ENCODE measurements at places on chromosomes 1 and 21. TPM values are rescaled to one million over a fixed set of nuclear protein-coding genes. Genes with fewer than 3 reads are reported as not detected.

DNA sequence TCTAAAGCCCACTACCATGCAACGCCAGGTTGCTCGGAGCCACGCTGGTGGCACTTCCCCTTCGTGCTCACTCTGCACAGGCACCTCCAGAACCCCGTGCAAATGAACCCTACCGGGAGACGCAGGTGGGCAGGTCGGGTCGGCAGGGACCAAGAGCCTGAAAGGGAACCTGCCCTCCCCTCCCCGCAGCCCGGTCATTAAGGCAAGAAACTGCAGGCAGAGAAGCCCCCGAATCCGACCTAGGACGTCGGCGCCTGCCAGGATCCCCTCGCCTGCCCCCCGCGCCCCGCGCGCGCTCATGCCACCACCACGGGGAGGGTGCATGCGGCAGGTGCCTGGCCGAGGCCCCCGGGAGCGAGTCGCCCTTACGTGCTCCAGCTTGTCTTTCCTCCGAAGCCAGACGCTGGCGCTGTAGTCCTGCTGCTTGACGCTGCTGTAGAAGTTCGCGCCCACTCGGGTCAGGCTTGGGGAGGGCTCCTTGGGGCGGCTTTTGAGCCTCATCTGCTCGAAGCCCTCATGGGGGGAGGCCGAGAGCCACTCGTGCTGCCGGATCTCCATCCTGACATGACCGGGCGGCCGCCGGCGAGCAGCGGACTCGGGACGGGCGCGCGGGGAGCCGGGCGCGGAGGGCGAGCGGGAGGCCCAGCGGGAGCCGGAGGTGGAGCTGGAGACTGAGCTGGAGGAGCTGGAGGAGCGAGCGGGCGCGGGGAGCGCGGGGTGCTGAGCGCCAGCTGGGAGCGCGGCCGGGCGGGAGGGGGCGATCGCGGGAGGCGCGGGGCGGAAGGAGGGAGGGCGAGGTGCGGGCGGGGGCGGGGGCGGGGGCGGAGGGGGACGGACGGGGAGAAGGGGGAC lies 552 bp downstream of the PLD5 start:
- DNase-seq, result no peak

GRCh38 chr1:16205891-16206546 lies 6.4 kb downstream of the ARHGEF19 start:
- no peak for DNase-seq

DNA sequence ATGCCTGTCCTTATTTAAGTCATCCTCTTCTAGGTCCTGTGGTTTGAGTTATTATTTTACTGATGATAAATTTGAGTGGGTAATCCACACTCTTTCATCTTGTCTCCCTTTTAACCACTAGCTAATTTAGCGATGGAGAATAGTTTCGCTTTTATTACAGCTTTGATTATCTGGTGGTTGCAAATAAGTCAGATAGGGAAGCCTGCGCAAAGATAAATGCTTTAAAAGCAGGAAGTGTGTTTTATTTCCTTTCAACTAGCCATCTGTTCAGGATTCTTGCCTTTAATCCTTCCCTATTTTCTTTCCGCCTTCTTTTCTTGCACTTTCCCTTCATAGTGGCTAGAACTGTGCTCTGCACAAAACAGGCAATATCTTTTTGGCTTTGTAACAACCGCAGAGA lies 129.0 kb downstream of the TGFB2 start:
- DNase-seq, result no peak

DNA sequence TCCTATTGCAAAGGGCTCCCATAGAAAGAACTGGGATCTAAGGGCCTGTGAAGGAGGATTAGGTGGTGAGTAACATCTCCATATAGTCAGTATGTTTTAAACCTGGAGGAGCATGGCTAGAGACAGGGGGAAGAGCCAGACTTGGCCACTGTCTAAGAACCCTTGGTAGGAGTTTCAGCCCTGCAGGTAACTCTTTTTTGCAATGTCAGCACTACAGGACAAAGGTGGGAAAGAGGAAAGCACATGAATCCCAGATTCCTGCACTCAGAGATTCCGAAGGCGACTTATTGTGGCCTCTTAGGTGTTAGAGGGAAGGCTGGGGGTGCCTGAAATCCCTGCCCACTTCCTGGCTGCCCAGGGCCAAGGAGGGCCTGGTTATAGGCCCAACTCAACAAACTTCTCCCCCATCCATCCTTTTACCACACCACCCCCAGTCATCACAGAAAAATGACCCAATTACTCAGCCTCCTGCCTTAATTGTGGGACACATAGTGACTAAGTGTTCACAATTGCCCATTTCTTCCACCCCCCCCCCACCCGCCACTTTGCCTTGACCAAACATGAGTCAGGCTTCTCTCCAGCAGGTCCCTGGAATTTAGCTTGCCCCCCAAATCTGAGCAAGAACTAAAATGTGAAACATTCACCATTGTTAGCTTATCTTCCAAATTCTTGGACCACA lies 1.9 kb upstream of the NTNG1 start:
- DNase-seq, result no peak

DNA sequence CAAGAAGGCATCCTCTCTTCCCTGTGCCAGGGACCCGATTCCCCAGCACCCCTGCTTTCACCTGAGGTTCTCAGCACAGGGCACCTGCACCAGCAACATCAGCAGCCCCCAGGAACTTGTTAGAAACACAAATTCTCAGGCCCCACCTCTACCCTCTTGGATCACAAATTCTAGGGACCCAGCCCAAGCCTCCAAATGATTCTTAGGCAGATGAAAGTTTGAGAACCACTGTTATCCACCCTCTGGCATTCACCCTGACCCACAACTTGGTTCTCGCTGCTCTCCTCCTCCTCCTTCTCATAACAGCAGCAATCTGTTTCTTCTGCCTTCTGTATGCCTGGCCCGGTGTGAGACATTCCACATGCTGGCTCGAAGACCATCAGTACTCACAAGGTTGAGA lies 60.3 kb upstream of the HIVEP3 start:
- DNase-seq, result no peak

GRCh38 chr1:182080955-182081582 lies 19.6 kb upstream of the ZNF648 start:
- peak; percentile 52 for DNase-seq

DNA sequence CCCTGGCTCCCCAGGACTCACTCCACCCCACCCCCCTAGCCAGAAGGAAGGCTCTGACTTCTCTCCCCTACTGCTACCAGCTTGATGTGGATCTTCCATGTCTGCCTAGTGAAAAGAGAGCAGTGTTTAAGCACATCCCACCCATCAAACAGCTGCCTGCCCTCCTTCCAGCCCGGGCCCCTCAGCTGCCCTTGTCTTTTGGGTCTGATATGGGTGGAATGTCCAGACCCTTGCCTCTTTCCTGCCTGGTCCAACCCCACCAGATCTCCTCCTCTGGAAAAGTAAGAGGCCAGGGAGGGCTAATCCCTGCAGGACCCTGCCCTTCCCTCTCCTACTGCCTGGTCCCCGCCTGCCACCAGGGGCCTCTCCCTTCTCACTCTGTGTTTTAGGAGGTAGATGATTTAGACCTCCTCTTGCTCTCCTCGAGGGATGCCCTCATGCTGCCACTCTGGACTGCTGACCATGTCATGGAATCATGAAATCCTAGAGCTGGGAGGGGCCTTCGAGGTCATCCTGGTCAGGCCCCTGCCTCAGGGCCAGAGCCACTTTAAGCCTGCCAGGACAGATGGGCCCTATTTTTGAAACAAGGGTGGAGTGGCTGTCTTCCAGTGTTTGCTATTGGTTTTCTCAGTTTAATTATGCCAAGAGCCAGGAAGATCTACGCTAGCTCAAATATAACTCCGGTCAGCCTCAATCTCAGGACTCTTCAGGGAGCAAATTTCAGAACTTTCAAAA lies 15.8 kb upstream of the HSPG2 start:
- no peak for DNase-seq

DNA sequence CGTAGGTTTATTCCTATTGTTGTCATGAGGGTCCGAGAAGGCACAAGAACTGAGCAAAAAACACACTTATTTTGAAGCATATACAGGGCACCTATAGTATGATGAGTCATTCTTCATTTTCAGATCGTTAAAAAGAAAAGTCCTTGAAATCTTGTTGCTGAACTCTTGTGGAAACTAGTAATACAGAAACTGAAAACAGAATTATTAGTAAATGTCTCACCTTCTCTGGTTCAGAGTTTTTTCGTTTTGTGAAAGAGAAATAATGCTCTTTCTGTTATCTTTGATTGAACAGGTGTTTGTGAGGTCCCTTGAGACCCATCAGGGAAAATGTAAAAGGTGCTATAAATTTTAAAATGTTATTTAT lies 102.0 kb upstream of the COA6 start:
- no peak for DNase-seq

GRCh38 chr1:90318431-90318830 lies 323.5 kb downstream of the ZNF326 start:
- DNase-seq, result no peak

- DNase-seq, result no peak
These were observed 726.5 kb downstream of the PTPRU start for GRCh38 chr1:29962831-29963247.

GRCh38 chr1:61223140-61223539 lies 140.8 kb downstream of the NFIA start:
- no peak for DNase-seq

DNA sequence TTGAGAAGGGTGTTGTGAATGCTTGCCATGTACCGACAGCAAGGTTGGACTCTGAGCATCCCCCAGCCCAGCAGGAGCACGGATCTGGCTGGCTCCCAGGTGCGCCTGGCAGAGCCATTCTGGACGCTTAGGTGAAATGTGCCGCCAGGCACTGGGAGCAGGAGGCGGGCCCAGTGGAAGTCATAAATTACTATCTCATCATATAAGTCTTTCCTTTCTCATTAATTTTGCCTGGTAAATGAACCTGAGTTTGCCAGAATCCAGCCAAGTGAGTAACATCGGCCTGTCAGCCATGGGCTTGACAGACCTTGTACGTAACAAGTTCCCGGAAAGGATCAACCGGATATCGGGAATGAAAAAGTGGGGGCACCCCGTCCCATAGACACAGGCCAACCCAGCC lies 179.5 kb upstream of the ARHGEF16 start:
- no peak for DNase-seq

- DNase-seq, result no peak
These were observed 6.9 kb upstream of the ATP1B1 start for GRCh38 chr1:169099561-169099960.

DNA sequence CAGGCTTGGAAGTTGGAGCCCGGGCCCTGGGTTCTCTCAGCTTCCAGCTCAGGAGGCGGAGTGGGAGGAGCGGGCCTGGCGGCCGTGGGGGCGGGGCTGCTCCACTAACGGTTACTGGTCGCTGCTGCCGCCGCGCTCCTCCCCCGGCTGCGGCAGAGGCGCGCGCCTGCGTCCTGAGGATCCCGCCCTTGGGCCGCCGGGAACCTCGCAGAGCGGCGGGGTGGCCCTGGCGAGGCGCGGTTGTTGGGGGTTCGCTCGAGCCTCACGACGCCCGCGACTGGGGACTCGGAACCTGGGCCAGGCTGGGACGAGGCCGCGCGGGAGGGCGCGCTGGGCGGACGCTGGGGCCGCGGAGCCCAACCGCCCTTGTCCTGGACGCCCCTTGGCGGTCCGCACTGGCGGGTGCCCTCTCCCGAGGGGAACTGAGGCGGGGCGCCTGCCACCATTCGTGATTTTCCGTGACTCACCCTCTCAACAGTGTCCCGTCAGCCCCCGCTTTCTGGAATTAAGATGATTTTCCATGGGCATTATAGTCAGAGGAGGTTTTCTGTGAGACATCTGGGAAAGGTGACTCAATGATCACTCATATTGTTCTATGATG lies 34.1 kb downstream of the OR2G3 start:
- peak; percentile 1 for DNase-seq

GRCh38 chr1:160460214-160460642 lies 59.9 kb downstream of the VANGL2 start:
- DNase-seq, result no peak

- DNase-seq, result no peak
These were observed 4.4 kb downstream of the NDUFS2 start for GRCh38 chr1:161206411-161207140.

GRCh38 chr1:22831729-22832413 lies 121.2 kb downstream of the EPHB2 start:
- peak; percentile 76 for DNase-seq

DNA sequence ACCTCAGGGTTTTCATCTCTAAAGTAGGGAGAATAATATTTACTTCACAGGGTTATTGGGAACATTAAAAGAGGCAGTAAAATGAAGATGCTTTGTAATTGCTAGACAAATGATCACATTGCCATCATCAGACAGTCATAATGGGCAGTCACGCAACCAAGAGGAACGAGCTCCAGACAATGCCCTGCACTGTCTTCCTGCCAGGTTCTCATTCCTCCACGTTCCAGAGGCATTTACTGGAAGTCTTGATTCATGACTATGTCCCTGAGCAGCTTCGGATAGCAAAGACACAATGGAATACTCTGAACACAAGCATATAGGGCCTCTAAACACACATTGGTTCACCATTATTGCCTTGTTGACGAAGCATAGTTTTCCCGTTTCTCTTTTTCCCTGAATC lies 389.7 kb downstream of the NTNG1 start:
- DNase-seq, result no peak

GRCh38 chr1:238223076-238223640 lies 332.4 kb upstream of the ZP4 start:
- DNase-seq, result no peak

- peak; percentile 86 for DNase-seq
These were observed 49.8 kb downstream of the NFIA start for GRCh38 chr1:61132176-61132638.

DNA sequence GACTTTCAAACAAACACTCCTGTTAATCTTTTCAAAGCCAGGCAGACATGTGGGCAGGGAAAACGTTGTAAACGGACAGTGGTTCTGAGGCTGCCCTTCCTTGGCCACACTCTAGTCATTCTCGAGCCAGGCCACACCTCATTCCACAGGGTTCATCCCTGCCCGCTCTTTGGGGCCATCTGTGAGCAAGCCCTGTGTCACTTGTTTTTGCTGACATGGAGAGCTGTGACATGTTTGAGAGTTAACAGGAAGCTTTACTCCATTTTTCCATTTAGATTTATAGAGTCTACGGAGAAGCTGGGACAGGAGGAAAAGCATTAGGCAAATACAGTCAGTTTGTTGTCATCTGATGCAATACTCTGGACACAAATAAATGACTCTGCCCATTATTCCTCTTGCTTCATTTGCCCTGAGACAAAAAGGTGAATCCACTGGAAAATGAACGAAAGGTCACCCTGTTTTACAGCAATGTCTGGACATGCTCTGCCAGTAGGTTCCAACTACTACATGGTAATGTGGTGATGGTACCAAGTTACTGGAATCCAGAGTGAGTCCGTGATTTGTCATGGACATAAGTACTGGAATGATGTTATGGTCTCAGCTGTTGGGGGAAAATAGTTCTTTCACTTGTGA lies 126.9 kb downstream of the CLIC6 start:
- DNase-seq, result peak; percentile 68

DNA sequence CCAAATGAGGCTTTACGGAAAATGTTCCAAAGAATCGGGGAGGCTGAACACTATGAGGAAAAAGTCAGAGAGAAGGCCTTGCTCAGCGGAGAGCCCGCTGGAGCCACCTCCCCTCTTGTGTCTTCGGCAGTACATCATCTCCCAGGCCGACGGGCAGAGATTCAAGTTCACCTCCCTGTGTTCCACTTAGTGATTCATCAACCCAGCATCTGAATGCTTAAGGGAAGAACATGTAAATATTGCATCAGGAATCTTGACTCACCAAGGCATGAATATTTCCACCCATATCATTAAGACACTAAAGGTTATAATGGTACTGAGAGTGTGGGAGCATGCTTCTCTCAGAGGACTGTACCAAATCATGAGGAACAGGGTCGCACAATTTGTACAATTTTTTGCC lies 172.5 kb downstream of the ST6GALNAC5 start:
- peak; percentile 72 for DNase-seq

CDA gene
- total RNA-seq, result not detected

PIGR gene
- total RNA-seq, result not detected

PLA2G2A gene
- 0.27 TPM for total RNA-seq

MYBPH gene
- total RNA-seq, result 0.08 TPM

SH3BP5L gene
- total RNA-seq, result 20.2 TPM

ORC1 gene
- total RNA-seq, result 12.6 TPM

IVL gene
- not detected for total RNA-seq

OR2M3 gene
- total RNA-seq, result not detected

All from fibroblast of the aortic adventitia (primary cell).